ENCODE measurements at places on chromosomes 6 and 20. TPM values are rescaled to one million over a fixed set of nuclear protein-coding genes. Genes with fewer than 3 reads are reported as not detected.

DNA sequence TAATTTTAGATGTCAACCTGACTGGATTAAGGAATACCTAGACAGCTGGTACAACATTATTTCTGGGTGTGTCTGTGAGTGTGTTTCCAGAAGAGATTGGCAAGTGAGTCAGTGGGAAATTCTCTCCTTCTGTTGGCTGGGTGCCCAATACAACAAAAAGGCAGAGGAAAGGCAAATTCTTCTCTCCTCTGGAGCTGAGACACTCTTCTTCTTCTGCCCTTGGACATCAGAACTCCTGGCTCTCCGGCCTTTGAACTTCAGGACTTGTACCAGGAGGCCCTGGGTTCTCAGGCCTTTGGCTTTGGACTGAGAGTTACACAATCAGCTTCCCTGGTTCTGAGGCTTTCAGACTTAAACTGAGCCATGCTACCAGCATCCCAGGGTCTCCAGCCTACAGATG lies 7.8 kb upstream of the BTN3A1 start:
- DNase-seq, result no peak

The MOG gene
- not detected for total RNA-seq

DNA sequence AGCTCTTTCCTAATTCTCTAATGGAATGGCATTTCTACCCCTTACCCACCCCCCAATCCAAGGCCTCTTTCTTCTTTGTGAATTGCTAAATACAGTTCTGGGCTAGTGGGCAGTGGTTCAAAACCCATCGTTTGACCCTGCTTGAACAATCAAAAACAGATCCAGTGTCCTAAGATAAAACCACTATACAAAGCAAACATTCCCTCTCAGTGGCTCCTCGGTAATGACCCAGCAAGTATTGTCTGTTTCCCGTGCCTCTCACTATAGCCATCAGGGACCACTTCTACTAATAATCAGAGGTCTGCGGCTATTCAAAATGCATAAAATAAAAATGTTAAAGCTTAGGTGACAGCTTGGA lies 143.5 kb upstream of the AKAP12 start:
- no peak for DNase-seq

The ADTRP gene
- 1.7 TPM for total RNA-seq

- DNase-seq, result no peak
Measured at GRCh38 chr6:139844907-139845306, 470.5 kb upstream of the CITED2 start.

GRCh38 chr20:38271608-38272120 lies 11.1 kb upstream of the KIAA1755 start:
- DNase-seq, result no peak

The CPNE5 gene
- 39.1 TPM for total RNA-seq

DNA sequence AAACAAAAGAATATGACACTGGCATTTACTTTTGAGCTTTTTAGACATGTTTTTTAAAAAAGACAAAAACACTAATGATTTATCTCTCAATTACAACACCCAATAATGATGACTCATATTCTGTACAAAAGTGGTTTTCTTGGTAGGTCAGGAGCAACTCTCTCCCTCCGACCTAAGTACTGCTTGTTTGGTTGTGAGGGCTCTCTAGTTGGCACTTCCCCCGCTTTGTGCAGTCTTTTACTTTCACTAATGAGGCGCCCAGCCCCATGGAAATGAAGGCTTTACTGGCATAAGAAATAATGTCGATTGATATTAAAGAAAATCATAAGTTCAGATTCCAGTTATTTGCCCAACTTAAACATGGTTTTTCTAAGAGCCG lies 1.3 kb downstream of the KPNA5 start:
- peak; percentile 27 for DNase-seq

DNA sequence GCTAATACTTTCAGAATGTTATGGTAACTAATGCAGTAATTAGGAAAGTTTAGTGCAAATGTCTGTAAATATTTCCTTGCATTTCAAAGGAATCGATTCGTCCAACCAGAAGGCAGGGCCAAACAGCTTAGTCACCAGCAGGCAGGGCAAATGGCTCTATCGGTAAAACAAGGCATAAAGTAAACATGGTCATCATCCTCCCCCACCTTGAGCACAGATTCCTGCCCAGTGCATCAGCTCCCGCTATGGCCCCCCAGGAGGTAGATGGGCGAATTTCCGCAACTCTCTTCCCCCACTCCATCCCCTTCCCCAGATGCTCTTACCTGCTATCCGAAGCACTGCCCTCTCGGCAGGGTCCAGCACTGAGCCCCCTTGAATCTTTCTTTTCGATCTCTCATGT lies 103.8 kb upstream of the BEND6 start:
- no peak for DNase-seq

DNA sequence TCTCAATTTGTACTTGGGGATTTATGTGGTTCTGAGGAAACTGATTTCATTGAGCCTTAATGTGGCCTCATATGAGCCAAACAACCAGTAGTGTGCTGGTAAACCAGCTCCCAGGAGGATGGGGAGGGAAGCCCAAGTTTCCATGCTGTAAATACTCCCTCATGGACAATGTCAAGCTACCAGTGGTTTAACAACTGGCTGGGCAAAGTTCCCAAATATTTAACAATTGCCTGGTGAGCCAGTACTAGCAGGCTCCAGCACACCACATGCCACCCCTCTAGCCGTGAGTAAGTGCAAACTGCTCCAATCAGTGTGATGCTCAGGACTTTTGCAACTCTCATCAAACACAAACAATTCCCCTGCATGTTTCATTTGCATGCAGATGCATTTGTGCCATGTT lies 19.2 kb upstream of the CDKN1A start:
- no peak for DNase-seq

The WFDC2 gene
- total RNA-seq, result not detected
